ENCODE measurements at places on chromosomes 13 and 19.

- no peak for DNase-seq
These were observed 172.8 kb downstream of the NHLRC3 start for GRCh38 chr13:39210961-39211534.

- no peak for DNase-seq
These were observed 124.7 kb downstream of the RGCC start for GRCh38 chr13:41582027-41582463.

GRCh38 chr19:2974342-2975041, 2.9 kb upstream of the TLE6 start:
- DNase-seq: no peak

- no peak for DNase-seq
These were observed 17.1 kb downstream of the ELAVL1 start for GRCh38 chr19:7988307-7988706.

DNA sequence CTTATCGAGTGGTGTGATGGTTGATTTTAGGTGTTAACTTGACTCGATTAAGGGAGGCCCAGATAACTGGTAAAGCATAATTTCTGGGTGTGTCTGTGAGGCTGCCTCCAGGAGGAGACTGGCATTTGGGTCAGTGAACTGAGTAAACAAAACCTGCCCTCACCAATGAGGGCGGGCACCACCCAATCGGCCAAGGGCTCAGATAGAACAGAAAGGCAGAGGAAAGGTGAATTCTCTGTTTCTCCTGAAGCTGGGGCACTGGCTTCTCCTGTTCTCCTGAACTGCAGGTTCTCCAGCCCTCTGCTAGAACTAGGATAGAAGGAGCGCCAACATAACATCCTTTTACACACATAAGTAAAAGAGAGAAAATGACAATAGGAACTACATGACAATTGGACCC, 35.1 kb downstream of the ESD start:
- DNase-seq: no peak

DNA sequence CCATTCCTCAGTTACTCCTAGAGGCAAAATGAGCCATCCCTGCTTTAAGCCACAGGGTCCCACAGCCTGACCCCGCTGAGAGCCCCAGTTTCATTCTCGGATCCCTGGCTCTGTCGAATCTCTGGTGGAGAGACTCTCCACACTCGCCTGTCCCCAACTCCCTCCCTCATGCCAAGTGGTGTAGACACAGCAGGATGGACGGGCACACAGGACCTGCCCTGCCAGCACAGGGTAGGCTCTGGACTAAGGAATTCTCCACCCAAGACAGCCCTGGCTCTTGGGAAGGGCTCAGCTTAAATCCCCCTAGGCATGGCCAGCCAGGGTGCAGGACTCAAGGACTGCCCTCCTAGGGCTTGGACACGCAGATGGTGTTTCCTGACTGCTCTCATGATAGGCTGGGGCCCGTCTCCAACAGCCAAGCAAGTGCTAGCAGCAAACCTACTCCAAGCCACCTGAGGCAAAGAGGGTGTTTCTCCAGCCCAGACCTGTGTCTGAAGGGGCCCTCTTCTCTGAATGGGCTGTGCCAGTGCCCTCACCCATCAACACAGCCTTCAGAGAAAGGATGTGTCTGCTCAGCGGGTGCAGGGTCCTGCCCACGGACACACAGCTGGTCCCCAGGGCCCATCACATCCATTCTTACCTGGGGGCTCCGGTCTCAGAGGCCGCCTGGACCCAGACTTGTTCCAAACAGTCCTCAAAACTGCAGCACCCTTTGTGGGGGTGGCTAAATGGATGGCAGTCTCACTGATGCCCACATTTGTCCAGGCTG, 65.3 kb downstream of the PEPD start:
- DNase-seq: no peak

DNA sequence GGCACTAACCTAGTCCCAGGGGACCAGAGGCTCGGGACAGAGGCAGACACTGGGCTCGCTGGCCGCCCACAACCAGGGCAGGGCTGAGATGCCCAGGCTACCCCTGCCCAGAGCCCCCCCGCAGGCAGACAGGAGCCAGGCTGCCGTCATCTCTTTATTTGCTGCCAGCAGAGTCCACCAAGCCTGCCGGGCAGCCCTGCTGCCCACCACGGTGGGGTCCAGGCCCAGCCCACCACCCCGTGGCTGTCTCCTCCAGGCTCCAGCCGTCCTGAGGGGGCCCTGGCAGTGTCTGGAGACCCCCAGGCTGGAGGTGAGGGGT, 5.0 kb downstream of the TEKTIP1 start:
- no peak for DNase-seq

- no peak for DNase-seq
These were observed 74.9 kb downstream of the WTIP start for GRCh38 chr19:34556488-34556887.

DNA sequence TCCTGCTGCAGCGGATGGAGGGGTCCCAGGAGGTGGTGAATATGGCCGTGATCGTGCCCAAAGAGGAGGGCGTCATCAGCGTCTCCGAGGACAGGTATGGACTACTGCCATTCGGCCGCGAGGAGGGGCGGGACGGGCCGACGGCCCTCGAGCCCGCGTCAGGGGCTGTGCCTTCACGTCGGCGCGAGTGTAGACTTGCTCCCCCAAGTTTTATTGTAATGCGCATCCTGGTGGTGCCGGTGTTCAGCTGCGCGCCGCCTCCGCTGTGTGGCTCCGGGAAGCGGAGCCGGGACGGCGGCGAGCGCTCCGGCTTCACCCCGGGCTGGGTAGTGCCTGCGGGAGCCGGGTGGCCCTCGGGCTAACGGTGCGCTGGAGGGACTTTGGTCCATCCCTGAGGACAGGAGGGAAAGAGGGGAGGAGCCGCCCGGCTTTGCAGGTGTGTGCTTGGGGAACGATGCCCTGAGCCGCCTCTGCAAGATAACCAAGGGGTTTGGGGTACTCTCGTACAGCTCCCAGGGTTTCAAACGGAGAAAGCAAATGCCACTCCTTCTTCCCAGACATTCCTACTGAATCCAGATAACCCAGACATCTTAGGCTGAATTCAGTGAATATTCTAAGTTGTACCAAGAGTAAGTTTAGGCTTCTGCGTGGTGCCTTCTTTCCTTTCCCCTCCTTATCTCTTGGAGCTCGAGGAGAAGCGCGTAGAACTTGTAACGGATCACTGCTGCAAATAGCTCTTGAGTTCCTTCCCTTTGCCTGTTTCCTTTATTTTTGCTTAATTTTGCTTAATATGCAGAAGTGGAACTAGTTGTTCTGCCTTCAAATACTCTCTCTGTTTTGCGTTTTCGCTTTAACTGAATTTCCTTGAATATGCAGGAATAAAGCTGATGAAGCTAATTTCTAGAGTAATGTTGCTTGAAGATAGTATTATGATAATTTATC, 740 bp downstream of the WDFY2 start:
- DNase-seq: peak; percentile 81
